ENCODE measurements at places on chromosomes 3 and 15.

GRCh38 chr3:98021830-98022560, 13.1 kb downstream of the GABRR3 start:
- DNase-seq = no peak

DNA sequence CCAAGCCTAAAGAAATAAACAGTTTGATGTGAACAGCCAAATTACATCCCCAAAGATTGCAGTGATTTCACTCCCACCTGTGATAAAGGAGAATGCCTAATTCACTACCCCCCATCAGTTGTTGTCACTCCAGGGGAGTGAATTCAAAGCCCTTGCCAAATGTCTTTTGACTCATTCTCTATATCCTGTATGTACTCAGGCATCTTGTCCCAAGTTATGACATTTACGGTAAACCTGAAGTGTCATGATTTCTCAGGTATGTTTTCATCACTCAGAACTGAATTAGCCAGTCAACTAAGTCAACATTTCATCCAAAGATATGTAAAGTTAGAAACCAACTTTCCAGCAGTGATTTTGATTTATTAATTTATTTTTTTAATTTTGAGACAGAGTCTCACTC, 22.0 kb upstream of the HERC1 start:
- DNase-seq = no peak

GRCh38 chr3:3134750-3135448, 8.2 kb downstream of the TRNT1 start:
- no peak for DNase-seq

GRCh38 chr3:52525680-52526561, 7.7 kb downstream of the NT5DC2 start:
- no peak for DNase-seq

GRCh38 chr3:27342267-27342666, 26.9 kb downstream of the NEK10 start:
- no peak for DNase-seq

DNA sequence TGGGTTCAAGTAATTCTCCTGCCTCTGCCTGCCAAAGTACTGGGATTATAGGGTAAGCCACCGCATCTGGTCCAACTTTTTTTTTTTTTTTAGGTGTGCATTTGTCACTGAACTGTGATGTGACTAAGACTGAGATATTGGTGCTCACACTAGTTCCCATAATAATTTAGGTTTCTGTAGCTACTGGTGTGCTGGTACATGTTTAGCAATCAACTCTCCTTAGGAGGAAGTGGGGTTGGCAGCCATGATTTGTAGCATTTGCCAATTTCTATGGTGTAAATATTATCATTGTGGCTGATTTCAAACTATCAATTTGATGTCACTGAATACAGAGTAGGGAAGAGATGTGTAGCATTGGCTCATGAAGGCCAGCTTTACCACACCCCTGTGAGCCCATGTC, 372.7 kb downstream of the EDEM1 start:
- no peak for DNase-seq

DNA sequence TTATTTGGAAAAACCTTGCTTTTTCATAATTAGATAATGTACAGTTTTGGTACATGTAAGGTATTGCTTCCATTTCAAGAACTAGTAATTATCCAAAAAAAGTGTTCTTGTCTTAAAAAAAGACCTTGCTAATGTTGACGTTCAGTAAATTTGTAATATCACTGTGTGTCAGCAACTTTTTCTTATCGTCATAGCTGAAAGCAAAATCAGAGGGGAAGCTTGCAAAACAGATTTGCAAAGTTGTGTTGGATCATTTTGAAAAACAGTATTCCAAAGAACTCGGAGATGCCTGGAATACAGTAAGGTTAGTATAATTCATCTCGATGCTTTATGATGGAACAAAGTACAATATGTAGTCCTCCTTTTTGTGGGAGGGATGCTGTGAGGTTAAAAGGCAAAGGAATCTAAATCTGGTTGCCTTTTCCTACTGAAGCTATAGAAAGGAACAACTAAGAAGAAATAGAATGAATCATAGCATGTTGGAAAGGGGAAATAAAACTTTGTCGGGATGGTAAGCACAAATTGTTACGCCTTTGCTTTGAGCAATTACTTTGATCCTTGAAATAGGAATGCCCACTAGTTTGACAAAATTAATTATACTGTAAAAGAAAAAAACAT, 1.5 kb downstream of the NSUN3 start:
- no peak for DNase-seq

DNA sequence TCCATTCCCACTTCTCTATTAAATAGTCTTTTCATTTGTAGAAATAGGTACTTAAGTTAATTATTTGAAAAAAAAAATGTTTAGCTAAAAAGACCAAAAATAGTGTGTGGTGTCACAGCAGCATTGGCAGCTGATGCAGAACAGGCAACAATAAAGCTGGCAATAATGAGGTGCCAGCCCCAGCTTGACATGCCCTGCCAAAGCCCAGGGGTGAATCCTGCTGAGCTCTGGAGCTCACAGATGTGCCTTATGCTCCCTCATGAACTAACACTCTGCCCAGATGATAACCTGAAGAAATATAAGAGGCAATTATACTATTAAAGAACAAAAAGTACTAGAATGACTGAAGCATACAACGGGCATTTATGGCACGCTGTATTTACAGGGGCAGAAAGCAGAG, 63.8 kb downstream of the IGSF11 start:
- no peak for DNase-seq

Data from DND-41 (cell line).